H9 (cell line): ENCODE measurements at places on chromosomes 5 and 9.
A peak's percentile ranks its signal among the peaks of the same experiment; 100 is the strongest.

- no peak for DNase-seq
These were observed 50.6 kb downstream of the FBXL7 start for GRCh38 chr5:15550502-15551112.

DNA sequence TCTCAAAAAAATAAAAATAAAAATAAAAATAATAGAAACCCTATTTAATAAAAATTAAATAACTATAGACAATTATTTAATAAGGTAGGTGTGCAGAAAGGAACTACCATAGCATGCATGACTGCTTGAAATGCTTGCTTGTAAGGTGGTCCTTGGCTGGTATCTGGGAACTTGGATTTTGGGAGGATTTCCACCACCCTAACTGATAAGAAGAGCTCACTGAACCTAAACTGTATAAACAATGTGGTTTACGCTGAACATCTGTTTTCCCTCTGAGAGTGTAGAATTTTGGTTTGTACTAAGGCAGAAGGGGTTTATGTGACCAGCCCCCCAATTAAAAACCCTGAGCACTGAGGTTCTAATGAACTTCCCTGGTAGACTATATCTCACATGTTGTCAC lies 31.2 kb downstream of the CPLANE1 start:
- no peak for DNase-seq

DNA sequence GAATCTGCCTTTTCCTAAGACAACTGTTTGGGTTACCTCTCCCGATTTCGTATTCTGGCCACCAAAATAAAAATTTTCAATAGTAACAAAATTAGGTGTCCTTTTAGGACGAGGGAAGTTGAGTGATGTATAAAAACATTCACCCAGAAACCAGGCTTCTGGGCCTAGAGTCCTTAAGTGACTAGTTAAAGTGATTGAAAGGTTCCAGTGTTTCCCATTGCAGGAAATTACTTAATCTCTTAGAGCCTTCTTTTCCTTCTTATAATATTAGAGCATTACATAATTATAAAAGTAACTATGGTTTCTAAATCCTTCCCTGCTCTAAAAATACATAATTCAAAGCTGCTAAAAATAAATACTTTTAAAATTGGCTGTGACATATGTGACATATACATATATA lies 7.3 kb downstream of the MCIDAS start:
- no peak for DNase-seq

GRCh38 chr5:88716101-88716500 lies 166.9 kb downstream of the MEF2C start:
- no peak for DNase-seq

- DNase-seq, result no peak
These were observed 118.1 kb upstream of the CCDC112 start for GRCh38 chr5:115414406-115415142.

GRCh38 chr5:23405316-23406068 lies 101.9 kb upstream of the PRDM9 start:
- DNase-seq, result no peak

- DNase-seq, result no peak
These were observed 790.1 kb downstream of the TLE1 start for GRCh38 chr9:80899208-80899607.

DNA sequence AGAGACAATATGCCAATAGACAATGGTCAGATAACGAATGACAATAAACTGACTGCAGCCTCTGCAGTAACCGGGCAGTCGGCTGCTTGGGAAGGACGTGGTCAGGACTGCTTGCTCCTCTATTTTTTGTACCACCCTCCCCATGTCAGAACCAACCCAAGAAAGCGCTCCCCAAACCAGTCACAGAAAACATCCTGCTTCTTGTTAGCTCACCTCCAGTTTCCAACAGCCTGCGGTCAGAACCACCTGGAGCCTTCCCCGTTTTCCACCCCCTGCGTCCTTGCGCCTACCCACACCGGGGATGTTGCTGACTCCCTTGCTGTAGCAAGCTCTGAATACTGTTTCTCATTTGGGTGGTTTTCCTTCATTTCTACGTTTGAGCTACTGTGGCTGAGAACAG lies 1.7 kb upstream of the MRNIP start:
- DNase-seq, result no peak

- DNase-seq, result no peak
These were observed 11.6 kb downstream of the PSIP1 start for GRCh38 chr9:15499139-15499538.

GRCh38 chr5:112583166-112583565 lies 154.5 kb upstream of the APC start:
- no peak for DNase-seq

- no peak for DNase-seq
These were observed 47.4 kb upstream of the ATG10 start for GRCh38 chr5:81924442-81924841.

- DNase-seq, result no peak
These were observed 176.5 kb upstream of the SLC24A2 start for GRCh38 chr9:19965336-19965735.

DNA sequence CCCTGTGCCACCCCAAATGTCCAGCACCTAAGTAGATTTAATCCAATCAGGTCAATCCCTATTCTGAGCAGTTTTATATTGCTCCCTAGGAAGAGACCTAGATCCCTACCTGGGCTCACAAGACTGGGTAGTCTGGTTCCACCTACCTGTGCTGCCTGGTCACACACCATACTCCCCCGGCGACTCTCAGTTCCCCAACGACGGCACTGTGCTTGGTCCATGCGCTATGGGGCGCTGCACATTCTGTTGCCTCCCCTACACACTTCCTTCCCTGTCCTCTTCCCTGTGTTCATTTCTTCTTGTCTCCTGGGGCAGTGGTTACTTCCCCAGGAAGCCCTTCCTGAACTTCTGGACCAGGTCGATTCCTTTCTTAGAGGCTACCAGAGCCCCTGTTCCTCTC lies 109.9 kb upstream of the IL12B start:
- DNase-seq, result peak; percentile 31
